ENCODE measurements at places on chromosomes 11 and 22.

GRCh38 chr11:69400771-69401590 is 80.5 kb upstream of the LINC01488 start:
- DNase-seq: no peak

- no peak for DNase-seq
Measured at GRCh38 chr11:122167100-122167499, 51.1 kb upstream of the BLID start.

DNA sequence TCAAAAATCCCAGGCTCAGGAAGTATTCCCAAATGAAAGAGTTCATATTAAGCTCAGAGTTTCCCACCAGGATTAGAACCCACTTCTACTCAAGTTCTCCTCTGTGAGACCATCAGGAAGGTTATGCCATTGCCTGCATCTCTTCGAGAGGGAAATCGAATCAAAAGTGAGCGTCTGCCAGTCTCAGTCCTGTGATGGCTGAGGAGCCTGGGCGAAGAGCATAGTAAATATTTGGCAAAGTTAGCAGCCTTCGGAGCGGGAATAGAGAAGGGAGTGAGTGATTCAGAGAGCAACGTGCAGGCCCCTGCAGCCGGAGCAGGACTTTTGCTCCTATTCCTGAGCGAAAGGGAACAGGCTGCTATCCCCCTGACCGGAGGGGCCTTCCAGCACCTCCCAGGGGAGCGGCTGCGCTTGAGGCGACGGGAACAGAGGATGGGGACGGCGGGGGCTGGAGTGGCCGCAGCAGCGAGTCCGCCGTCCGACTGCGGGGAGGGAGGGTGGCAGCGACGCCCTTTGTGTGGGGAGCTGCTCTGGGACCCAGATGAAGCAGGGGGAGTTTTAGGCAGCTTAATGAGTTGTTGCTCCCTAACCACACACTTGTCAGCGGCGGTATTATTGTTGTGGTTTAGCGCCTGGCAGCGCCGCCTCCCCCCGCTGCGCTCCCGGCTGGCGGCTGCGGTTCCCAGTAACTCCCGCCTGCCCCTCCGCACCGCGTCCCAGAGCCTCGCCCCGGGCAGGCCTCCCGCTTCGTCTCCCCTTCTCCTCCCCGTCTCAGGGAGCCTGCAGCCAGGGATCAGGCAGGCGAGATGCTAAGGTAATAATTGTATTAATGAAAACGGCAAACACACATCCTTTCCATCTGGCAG is 21.7 kb upstream of the NRGN start:
- DNase-seq: no peak

DNA sequence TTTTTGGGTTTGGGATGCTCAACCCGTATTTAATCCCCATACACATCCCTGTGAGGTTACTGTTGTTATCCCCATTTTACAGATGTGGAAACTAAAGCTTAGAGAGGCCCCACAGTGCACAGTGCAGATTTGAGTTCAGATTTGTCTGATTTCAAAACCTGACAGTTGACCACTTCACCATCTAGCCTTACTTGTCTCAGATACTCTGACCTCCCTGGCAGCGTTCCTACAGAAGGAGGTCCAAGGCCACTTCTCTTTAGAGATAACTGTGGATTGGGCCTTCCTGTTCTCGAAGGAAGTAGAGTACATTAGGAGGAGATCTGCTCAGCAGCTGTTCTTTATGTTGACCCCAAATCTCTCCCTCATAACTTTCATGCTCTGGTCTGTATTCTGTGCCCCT is 46.7 kb upstream of the CTTN start:
- no peak for DNase-seq

DNA sequence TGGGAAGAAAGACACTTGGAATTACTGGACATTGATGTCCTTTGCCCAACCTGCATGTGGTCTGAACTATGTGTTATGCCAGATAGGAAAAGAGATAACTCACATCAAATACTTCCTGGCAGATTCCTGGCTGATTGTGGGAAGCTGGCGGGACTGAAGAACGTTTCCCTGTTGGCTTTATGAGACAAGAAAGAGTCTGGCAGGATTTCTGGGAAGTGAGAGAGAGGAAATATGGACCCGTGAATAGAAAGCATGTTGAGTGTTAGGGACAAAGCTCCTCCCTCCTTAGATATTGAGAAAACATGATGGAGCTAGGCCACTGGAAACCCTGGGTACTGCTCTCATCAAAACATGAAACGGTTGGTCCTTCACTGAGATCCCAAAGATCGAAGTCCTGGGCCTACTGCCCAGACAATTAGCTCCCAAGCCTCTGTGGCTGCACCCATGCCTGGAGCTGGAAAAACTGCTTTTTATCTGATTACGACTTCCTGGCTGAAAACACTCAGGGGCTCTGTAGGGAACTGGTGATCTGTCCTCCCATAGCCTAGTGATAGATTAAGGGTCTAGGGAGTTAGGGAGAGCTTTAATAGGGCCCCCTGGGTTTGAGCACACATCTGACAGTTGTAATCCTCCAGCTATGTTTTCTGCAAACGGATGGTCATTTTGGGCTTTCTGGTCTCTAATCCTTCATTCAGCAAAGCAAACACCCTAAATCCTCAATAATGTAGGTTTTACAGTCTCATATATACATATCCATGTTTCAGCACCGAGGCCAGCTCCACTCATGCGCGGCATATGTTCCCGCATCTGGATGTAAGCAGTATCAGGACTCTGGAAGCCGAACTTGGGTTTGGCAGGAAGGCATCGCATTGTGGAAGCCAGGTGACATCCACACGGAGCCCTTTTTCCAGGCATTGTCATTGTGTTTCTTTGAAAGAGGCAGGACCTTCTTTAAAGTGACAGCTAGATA is 6.1 kb upstream of the B3GAT1 start:
- no peak for DNase-seq
